Activated CD8-positive, alpha-beta memory T cell treated with anti-CD3 and anti-CD28 coated beads for 1 hour (primary cell): ENCODE measurements at places on chromosomes 13 and 19.

DNA sequence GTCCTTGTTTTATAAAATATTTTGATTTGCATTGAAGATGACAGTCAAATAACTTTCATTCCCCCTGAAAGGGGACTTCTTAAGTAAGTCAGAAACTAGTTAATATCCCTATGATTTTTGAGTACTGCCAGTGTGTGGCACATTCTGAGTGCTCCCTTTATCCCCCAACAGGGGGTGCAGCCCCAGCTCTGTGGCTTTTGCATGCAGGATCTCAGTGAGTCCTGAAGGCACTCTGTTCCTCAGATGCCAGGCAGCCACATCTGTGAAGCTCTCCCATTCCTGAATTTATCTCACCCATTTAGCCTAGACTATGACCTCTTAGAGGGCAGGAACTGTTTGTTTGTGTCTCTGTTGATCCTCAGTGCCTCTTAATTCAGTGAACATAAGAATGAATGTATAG, 123.1 kb downstream of the CDK8 start:
- DNase-seq = no peak

GRCh38 chr13:106917024-106917571, 349.2 kb upstream of the ARGLU1 start:
- DNase-seq = no peak

DNA sequence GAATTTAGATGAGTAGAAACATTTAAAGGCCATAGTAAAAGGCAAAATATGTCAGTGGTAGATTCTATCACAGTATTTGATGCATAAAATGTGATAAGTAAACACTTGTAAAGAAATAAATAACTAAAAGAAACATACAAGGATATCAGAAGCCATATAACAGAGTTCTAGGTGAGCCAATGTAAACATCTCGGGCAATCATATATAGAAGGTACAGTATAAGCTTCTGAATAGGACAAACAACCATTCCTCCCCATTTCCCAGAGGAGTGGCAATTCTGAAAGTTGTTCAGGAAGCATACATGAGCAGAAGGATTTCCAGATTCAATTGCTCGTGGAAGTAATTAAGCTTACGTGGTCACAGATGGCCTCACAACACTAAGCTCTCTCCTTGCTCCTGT, 267.3 kb downstream of the LHFPL6 start:
- no peak for DNase-seq

GRCh38 chr19:58060231-58060630, 1.1 kb downstream of the ZNF135 start:
- DNase-seq = no peak

GRCh38 chr13:22049384-22049783, 378.5 kb downstream of the FGF9 start:
- DNase-seq = no peak

DNA sequence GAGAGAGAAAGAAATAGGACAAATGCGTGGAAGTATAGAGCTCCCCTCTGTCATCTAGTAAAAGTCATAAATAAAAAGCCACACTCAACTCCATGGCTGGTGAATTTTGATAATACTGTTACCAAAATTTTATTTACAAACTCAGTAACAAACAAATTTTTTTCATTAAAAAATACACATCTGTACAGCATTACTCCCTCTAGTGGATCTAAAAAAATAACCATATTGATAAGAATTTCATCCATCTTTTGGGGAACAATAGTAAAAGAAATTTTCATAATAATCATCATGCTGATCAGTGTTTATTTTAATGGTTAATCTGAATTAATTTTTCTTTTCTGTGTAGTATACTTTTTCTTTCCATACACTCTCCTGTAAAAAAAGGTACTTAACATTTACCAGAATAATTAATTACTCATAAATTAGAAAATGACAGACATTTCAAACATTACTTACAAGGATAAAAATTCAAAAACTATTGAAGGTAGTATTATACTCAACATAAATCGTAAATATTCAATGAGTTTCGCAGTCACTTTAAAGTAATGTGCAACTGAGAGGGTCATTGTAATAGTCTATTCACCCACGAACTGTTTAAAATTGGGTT, 173.5 kb upstream of the LSM14A start:
- no peak for DNase-seq

DNA sequence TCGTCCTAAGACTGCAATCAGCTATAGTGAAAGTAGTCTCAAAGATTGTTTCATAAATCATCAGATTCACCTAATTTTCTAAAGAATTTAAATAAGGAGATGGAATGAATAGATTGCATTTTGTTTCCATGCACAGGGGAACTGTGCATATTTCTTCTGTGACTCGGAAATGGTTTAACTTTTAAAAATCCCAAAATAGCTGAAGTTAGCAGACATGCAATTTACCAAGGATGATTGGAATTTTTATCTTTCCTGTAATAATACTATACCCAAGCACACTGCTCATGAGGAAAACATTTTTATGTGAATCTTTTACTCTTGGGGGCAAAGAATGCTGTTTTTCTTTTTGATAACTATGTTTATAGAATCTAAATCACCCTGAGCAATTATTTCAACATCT, 15.0 kb upstream of the LMO7 start:
- DNase-seq = no peak

DNA sequence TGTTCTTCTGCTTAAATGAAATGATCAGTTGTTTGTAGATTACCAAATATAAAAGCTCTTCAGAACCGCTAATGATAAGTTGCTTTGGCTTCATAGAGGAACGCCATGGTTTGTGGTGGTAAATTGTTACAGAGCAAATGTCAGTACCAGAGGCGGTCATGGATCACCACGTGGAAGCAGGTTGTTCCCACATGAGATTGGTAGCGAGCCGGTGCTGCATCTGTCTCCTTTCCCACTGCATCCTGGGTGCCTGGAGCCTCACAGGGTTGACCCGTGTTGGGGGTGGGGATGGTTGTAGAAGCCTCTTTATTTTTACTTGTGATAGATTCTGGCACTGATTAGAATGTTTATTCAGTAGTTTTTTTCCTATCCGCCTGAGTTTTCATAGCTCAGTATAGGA, 14.7 kb downstream of the GARRE1 start:
- no peak for DNase-seq
